ENCODE measurements at places on chromosomes 5 and 9.

- DNase-seq, result no peak
Observed at GRCh38 chr9:22354699-22355384, 91.8 kb upstream of the DMRTA1 start.

- DNase-seq, result no peak
Observed at GRCh38 chr5:120134944-120135343, 329.2 kb upstream of the PRR16 start.

DNA sequence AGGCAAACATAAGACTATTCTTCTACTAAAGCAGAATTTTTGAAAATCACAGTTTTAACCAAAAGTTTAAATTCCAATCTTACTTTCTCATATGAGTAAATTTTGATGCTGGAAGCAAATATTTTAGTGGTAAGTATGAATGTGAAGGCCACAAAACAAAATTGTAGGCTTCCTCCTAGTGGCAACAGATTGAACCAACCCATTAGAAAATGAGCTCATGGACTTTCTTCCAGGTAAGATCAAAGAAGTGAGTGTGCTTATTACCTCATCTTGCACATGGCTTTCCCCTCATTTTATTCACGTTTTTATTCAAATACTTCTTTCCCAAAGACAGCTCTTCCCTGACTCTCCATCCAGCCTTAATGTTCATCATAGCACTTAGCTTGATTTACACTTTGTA, 16.5 kb upstream of the RLN2 start:
- no peak for DNase-seq

- no peak for DNase-seq
Observed at GRCh38 chr5:14277385-14278320, 134.5 kb downstream of the TRIO start.

DNA sequence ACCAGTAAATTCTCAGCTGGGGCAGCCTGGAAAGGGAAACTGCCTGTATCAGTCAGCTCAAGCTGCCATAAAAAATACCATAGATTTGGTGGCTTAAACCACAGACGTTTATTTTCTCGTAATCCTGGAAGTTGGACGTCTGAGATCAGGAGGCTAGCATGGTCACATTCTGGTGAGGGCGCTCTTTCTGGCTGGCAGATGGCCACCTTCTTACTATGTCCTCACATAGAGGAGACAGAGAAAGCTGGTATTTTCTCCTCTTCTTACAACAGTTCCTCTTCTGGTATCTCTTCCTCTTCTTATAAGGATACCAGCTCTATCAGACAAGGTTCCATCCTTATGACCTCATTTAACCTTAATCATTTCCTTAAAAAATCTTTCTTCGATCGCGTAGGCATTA, 50.5 kb upstream of the RFX3 start:
- no peak for DNase-seq

GRCh38 chr5:30505014-30505886, 688.2 kb upstream of the CDH6 start:
- no peak for DNase-seq

DNA sequence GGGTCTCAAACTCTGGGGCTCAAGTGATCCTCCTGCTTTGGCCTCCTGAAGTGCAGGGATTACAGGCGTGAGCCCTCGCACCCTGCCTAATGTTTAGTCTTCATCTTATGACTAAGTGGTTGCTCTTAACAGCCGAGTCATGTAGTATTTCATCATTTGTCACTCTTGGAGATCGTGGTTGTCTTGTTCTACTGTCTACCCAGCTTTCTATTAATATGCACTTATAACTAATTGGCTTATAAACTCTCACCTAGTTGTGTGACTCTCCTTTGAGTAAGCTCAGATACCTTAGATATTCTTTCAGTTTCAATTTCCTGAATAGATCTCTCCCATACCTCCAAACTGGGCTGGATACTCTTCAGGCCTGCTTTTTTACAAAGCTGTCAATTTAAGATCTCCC, 19.9 kb downstream of the SLC44A1 start:
- no peak for DNase-seq

DNA sequence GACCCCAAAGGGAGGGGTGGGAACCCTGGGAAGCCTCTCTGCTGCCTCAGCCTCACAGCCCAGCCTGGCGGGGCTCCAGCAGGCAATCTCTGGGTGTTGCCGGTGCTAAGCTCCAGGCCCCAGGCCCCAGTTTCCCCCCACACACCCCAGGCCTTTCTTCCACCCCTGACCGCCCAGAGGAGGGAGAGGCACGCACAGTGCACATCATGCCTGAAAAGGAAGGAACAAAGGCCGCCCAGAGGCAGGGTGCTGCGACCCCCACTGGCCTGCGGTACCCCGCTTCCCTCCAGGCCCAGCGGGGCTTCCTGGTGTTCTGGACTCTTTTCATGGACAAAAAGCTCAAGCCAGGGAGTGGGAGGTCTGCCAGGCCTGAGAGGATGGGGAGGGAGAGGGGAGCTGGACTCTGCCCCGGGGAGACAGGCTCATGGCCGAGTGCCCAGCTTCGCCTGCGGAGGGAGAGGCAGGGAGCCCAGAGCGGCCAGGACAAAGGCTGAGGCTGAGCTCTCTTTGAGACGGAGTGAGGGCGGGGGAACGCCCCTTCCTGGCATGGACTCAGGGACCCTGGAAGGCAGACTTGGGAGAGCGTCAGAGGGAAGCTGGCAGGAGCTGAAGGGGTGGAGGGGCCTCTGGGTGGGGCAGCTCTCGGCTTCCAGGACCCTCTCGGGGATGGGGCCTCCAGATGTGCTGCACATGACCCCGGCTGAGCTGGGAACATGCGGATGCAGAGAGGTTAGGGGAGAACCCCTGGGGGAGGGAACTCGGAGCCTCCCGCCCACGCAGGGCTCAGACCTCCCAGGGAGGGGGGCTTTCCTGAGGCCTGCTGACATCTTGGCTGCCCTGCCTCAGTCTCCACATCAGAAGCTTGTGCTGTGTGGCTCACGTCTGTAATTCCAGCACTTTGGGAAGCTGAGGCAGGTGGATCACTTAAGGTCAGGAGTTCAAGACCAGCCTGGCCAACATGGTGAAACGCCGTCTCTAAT, 1.8 kb upstream of the ENTPD2 start:
- DNase-seq, result no peak

DNA sequence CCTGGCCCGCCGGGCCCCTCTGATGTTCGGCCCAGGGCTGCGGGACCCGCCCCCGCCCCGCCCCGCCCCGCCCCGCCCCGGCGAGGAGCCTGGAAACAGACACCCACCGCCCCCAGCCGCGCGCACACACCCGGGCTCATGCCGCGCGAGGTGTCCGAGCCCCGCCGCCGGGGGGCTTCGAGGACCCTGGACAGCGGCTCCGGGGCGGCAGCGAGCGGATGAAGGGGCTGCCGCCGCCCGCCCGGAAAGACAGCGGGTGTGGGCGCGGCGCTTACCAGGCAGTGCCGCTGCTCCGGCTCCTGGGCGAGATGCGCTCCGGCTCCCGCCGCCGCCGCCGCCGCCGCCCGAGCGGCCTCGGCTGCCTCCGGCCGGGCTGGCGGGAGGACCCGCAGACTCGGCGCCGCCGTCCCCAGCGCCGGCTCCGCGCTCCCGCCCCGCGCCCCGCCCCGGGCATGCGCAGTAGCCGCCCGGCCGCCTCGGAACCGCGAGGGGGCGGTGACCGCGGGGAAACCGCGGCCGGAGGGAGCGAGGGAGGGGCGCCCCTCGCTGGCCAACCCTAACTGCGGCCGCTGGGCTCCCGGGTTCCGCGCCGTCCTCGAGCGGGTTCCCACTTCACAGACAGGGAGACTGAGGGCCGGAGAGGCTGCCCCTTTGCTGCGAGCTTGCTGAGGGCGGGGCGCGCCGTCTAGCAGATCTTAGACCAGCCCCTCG, at the start of gene GPRIN1:
Gene GPRIN1 (minus strand): TSS at position 433 of the 711 bp plus-strand sequence. CDS start 10,322 bp downstream, outside the sequence.
- DNase-seq, result peak; percentile 49

DNA sequence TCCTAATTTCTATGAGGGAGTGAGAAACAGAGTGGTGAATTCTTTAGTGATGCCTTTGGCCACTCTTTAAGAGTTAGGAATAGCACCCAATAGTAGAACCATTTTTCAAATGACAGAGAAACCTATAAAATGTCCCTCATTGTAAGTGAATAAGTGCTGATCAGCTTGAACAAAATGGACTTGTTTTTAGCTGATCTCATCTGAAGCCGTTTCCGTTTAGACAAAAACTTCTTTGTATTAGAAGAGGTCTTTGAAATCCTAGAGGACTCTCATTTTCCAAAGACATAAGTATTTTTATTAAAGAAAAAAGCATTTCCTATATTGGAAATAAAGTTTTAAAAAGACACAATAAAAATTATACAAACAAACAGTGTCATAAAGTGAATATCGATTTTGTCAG, 273.9 kb downstream of the ARHGEF28 start:
- DNase-seq, result no peak

DNA sequence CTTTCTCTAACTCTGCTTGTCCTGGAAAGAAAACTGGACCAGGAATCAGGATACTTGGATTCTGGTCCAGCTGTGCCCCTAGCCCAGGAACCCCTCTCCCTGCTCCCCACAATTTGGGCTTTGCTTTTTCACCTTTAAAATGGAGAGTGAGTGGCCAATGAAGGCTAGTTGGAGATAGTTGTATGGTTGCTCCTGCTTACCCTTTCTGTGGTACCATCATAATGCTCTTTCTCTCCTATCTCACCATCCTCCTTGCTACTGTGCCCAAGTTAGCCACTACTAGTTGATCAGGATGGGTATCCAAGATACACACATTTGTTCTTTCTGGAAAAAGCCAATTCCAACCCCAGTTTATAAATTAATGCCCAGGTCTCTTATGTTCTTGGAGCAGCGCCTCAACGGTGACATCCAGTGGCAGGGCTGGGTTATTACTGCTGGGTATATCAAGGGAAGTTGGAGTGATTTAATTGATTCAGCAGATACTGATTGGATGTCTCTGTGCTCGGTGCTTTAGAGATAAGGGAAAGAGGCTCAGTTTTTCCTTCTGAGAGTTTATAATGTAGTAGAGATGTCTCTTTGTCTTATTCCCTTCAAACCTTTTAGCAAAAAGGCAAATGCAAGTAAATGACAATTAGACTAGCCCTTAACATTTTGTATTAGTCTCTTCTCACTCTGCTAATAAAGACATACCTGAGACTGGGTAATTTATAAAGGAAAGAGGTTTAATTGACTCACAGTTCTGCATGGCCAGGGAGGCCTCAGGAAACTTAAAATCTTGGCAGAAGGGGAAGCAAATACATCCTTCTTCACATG, 38.5 kb downstream of the FAXDC2 start:
- DNase-seq, result peak; percentile 30

DNA sequence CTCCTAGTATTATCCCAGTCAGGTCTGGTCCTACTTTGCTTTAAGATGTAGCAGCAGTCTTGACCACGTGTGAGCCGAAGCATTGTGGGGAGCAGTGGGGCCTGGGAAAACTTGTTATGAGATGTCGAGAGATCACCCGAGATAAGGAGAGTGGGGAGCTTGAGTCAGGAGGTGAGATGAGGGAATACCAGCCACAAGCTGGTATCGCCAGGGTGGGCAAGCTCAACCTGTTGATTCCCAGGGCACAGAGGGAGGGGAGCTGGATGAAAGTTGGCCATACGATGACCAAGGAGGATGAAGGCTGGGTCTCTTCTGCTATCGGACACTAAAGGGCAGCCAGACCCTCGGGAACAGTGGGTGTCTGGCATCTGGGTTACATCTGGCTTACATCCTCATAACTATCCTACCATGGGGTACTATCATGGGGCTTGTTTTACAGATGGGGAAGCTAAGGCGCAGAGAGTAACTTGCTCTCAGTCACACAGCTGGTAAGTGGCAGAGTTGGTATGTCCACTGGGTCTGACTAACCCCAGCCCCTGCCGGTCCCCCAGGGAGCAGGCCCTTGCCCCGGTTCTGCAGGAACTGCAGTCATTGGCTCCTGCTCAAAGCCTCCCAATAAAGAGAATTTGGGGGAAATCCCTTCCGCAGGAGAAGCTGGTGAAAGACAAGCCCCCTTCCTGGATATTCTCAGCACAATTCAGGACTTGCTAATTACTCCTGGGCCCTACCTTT, 13.4 kb upstream of the TIFAB start:
- DNase-seq, result no peak

GRCh38 chr5:169736653-169737052, 99.6 kb downstream of the DOCK2 start:
- no peak for DNase-seq

- DNase-seq, result no peak
Observed at GRCh38 chr5:116520771-116521170, 53.9 kb downstream of the SEMA6A start.

- DNase-seq, result no peak
Observed at GRCh38 chr9:4838189-4838546, 45.4 kb downstream of the RCL1 start.

GRCh38 chr5:74725331-74725730, 40.3 kb downstream of the HEXB start:
- DNase-seq, result no peak

- no peak for DNase-seq
Observed at GRCh38 chr5:130287438-130287837, 383.2 kb downstream of the CHSY3 start.

DNA sequence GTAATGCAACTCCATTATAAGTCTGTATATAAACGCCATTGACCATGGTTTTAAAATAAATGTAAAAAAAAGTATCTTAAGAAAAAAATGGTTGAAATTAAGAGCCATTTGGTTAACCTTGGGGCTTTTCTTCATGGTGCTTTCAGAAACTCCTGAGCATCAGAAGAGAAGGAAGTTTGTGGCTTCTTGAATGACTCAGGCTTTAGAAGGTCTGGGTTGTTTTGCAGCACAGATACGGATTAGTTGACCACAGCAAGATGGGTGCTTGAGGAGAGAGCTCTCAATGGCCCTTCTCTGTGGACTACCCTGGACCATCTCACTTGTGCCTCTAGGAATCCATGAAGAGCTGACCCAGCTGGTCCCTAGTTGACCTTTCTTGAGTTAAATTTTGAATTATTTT, 189.5 kb downstream of the TMEM38B start:
- DNase-seq, result no peak

DNA sequence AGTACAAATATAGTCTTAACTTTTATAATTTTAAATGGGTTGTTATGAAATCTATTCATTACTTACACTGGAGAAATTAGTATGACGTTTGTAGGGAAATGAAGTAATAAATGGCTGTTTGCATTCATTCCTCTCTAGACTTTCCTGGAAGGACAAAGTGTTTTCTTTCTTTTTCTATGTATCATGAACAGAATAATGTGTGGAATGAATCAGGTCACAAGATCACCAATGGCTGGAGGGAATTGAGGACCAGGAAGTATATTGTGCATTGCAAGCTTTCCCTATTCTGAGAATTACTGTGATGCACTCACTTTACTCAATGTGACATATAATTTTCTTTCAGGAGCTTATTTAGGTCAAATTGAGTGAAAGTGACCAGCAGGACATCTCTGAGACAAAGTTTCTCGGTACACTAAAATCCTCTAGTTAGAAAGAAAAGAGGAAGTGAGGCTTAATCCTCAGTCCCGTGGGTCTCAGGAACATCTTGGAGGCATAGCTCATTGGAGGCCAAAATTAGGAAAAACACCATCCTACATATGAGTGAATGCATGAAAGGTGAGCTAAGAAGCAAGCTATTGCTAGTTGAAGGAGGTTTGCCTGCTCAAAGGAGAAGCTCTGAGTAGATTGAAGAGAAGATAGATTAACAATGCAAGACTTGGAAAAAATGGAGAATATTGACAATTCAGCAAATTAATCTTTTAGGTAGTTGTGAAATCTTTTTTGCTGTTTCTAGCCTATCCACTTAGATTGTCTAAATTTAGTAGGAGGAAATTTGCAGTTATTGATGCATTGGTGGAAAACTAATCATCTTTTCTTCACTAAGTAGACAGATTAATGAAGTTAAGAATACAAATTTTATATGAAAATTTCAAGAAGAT, 28.0 kb downstream of the ERAP2 start:
- DNase-seq, result no peak

GRCh38 chr5:106303911-106304310, 1366.8 kb downstream of the EFNA5 start:
- no peak for DNase-seq

GRCh38 chr9:127159949-127160610, 37.6 kb upstream of the ANGPTL2 start:
- DNase-seq, result no peak

- no peak for DNase-seq
Observed at GRCh38 chr9:23636199-23636598, 189.8 kb downstream of the ELAVL2 start.
